Progenitor cell of endocrine pancreas (in vitro differentiated cells): ENCODE measurements at places on chromosomes 2 and 18.

DNA sequence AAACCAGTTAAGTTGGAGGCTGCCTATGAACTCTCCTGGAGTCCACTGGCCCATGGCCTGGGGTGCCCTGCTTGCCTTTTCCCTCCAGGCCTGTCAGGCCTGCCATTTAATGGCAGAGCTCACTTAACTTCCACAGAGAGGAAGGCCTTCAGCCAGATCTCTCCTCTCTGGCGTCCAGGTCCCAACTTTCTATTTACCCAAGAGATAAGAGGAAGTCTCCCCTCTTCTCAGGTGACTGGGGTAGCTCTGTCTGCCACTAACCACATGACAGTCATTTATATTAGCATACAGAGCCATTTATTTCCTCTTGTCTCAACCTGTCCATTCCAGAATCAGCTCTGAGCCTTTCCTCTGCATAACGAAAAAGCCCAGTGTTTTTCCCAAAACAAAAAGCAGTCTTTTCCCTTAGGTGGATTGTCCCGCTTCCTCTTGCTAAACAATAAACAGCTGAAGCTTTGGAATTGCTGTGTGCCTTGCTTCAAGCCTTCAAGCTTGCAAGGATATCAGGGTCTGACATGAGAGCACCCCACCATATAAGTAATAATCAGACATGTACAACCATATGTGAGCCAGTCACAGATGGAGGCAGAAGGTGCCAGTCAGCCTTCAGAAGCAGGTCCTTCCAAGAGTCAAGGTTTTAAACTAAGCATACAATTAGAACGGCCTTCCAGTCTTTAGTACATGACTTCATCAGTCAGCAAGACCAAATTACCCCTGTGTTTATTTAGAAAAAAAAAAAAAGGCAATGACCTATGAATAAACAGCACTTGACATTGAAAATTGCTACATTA lies 71.2 kb upstream of the STPG4 start:
- DNase-seq, result no peak

GRCh38 chr18:64208516-64208915 lies 59.6 kb upstream of the LINC00305 start:
- DNase-seq, result no peak

- DNase-seq, result no peak
Observed at GRCh38 chr2:86052676-86053075, 53.0 kb downstream of the POLR1A start.

GRCh38 chr2:232327105-232328031 lies 51.2 kb upstream of the ALPP start:
- DNase-seq, result peak; percentile 83

DNA sequence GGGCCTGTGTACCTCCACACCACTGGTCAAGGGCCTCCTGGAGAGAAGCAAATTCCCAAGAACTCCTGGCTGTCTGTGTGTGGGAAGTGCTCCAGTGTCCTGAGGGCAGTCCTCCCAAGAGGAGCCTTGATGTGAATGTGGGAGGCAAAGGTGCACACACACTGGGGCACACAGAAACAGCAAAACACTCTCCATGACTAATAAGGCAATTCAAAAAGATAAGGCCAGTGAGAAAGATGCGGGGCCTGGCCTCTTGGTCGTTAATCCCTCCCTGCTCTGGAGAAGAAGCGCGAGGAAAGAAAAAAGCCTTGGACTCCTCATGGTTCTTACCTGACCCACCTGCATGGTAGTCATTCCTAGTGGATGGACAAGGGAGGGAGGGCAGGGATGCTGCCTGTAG lies 373.2 kb downstream of the SLC4A3 start:
- no peak for DNase-seq

- no peak for DNase-seq
Observed at GRCh38 chr2:238523158-238524110, 96.7 kb downstream of the ASB1 start.

DNA sequence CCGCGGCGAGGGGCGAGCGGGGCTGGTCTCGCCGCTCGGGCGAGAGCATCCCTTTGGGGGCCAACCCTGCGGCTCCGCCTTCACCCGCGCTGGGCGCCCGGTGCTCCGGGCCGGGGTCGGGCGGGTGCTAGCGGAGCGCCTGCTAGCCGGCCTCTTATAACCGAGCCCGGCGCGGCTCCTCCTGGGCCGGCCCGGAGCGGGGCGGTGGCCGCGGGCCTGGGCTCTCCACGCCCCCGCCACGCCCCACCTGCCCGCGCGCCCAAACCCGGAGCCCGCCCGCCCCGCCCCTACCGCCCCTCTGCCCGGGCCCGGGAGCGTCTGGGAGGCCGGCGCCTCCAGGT lies at the start of gene FOXI3:
Gene FOXI3 (minus strand): TSS at position 129 of the 341 bp plus-strand sequence. CDS start 158 bp downstream, outside the sequence.
- DNase-seq, result peak; percentile 11

DNA sequence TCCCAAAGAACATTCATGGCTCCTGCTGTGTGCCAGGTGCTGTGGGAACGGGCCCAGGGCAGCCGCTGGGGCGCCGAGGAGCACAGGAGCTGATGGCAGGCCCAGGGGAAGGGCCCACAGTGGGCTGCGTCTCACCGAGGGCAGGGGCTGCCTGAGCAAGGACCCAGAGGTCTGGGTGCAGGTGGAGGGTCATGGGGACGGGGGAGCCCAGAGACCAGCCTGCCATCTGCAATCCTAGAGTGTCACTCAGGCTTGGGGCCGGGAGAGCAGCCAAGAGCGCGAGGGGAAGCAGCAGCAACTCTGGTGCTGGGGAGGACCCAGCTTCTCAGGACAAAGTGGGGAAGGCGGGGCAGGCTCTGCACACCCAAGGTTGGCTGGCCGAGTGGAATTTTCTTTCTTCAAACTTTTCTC lies 207.4 kb downstream of the HDAC4 start:
- DNase-seq, result peak; percentile 6

DNA sequence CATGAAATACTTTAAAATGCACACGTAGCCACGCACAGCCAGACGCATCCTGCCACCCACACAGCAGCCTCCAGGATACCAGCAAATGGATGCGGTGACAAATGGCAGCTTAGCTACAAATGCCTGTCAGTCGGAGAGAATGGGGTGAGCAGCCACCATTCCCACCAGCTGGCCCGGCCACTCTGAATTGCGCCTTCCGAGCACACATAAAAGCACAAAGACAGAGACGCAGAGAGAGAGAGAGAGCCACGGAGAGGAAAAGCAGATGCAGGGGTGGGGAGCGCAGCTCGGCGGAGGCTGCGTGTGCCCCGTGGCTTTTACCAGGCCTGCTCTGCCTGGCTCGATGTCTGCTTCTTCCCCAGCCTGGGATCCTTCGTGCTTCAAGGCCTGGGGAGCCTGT lies 4.1 kb downstream of the INHBB start:
- no peak for DNase-seq

GRCh38 chr2:168244318-168244717 lies 3.1 kb downstream of the STK39 start:
- DNase-seq, result no peak

DNA sequence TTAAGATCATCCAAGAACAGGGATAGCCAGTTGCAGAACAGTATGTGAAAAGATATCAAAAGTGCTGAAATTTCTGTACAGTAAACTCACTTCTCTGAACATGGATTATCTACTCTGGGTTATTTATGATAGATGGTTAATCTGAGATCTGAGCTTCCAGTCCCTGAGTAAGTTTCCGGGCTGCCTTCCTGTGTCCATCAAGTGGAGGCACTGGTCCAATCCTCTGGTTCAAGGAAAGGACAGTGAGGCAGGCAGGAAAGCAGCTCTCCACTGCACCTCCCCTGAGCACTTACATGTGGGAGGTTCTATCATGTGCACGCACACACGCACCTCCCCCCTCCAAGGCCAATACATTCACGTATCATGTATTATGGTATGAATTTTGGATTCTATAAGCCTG lies 32.5 kb downstream of the GPR45 start:
- no peak for DNase-seq

- no peak for DNase-seq
Observed at GRCh38 chr2:6647046-6647445, 218.7 kb downstream of the CMPK2 start.

- DNase-seq, result no peak
Observed at GRCh38 chr2:28352104-28352503, 40.6 kb upstream of the FOSL2 start.
